ENCODE measurements at places on chromosomes 12 and 14. TPM values are rescaled to one million over a fixed set of nuclear protein-coding genes. Genes with fewer than 3 reads are reported as not detected.
A peak's percentile ranks its signal among the peaks of the same experiment; 100 is the strongest.

Gene MMP17
- total RNA-seq: 16.8 TPM

Gene CFAP54
- not detected for total RNA-seq

Gene FBXO34
- 18.0 TPM for total RNA-seq

Gene ASB2
- 58.6 TPM for total RNA-seq

GRCh38 chr12:118645219-118645618, 268.9 kb downstream of the SUDS3 start:
- no peak for DNase-seq

DNA sequence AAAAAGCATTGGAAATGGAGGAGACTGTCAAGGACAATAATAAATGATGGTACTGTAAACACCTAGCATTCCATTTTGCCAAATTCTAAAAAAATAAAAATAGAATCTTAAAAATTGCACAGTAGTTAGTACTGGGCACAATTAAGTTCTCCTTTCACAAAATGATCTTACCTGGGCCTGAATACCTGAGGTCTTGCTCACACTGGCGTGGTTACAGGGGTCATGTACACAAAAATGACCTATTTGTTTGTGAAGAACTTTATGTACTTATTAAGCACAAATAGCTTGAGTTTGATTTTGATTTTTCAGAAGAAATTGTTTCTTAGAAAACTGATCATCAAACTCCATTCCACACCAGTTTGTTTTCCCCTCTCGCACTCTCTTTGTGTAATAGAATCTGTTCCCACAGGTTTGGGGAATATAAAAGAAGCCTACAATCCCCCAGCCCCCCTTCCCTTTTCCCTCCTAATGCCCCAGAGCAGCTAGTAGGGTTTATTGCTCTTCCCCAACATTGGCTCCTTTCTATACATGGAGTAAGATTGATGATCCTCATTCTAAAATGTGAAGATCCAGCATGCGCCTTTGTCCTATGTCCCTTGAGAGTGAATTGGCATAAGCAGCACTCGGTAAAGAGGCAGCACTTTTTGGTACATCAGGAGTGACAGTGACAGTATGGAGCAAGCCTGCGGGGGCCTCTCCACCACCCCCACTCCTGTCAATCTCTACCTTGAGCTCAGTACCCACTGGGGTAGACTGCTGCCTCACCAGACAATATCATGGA, 204.3 kb downstream of the ASCL1 start:
- DNase-seq: no peak

DNA sequence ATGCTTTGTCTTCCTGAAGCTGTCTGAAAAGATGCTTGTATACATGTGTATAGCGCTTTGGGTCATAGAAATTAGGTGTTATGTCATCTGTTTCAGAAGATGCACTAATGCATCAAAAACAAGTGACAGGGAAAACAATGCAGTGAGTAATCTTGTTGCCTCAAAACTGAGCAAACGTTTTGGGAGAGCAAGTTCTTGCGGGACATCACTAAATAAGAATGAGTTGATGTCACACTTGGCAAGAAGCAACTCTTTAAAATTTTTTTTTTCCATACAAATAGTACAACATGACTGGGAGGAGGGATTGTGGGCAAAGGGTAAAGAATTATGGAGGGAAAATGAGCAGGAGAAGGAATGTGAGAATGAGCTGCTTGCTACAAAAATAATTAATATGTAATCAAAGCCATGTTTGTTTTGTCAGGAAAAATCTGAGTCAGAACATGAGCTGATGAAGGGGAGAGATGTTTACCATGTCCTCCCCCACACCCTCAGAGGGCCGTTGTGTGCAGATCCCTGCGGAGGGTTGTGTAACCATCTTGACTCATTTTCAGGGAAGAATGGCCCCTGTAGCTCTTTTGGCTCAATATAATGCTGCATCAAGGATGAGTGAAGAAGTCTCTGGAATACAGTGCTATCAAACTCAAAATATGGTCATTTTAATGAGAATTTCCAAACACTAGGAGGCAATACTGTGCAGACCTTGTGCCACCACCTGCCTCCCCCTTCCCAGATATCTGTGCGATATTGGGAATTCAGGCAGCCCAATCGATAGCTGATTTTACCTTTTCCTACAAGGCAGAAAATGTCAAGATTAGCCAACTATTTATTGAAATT, 41.4 kb downstream of the BORCS5 start:
- DNase-seq: peak; percentile 86

GRCh38 chr14:38208618-38209562, 1.2 kb downstream of the SSTR1 start:
- no peak for DNase-seq

GRCh38 chr12:23887055-23887835, 62.2 kb downstream of the SOX5 start:
- DNase-seq: no peak

GRCh38 chr12:15116086-15116485, 105.1 kb downstream of the RERG start:
- no peak for DNase-seq

GRCh38 chr12:102029141-102029540, 32.6 kb downstream of the WASHC3 start:
- no peak for DNase-seq

DNA sequence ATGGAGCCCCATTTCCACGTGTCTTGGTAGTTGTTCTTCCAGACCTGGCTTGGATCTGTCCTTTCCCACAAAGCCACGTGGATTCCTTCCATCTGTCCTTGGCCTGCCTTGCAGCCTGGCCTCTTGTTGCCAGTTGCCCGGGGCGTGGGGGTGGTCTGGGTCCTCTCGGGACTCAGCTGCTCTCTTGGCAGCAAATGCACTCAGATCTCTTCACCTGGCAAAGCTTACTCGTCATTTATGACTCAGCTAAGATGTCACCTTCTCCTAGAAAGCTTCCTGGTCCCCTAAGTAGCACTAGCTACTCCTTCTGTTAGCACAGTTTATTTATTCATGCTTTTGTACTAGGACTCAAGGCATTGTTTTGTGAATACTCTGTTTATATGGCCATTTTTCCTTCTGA, 13.6 kb downstream of the PLEKHG3 start:
- DNase-seq: peak; percentile 5

DNA sequence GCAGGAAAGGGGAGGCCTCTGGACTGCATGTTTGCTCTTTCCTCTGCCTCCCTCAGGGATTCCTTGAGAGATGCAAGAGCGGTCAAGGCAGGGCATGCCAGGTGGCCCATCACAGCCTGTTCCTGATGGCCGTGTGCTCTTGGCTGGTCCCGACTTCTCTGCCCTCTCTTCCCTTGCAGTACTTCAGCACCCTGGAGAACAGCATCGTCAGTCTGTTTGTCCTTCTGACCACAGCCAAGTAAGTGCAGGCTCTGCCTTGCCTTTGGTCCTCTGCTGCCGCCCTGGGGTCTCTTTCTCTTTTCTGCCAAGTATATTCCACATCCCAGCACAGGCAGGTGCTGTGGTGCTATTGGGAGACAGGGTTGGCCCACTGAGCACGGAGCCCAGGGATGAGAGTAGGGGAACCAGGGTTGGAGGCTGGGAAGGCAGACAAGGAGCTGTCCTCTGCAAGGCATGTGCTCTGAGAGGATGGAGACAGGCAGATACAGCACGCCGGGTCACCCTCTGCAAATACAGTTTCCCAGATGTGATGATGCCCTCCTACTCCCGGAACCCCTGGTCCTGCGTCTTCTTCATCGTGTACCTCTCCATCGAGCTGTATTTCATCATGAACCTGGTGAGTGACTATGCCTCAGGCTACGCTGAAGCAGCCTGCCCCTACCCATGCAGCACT, 51.9 kb downstream of the TPCN1 start:
- DNase-seq: no peak

DNA sequence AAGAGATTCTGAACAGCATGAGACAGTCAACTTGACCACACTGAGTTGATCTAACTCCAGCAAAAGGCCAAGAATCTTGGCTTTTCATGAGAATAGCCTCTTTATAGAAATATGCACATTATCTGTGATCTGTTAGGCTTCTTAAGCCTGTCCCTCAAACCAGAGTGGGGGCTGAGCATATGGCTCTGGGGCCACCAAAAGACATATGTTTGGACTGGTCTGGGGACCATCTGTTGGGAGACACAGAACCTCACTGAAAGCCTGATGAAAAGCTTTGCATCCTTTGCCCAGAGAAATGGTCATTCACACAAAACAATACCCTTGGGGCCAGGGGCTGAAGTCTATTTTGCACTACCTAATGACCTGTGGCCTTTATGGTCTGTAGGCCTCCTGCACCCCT, 165.3 kb upstream of the PRMT8 start:
- no peak for DNase-seq

DNA sequence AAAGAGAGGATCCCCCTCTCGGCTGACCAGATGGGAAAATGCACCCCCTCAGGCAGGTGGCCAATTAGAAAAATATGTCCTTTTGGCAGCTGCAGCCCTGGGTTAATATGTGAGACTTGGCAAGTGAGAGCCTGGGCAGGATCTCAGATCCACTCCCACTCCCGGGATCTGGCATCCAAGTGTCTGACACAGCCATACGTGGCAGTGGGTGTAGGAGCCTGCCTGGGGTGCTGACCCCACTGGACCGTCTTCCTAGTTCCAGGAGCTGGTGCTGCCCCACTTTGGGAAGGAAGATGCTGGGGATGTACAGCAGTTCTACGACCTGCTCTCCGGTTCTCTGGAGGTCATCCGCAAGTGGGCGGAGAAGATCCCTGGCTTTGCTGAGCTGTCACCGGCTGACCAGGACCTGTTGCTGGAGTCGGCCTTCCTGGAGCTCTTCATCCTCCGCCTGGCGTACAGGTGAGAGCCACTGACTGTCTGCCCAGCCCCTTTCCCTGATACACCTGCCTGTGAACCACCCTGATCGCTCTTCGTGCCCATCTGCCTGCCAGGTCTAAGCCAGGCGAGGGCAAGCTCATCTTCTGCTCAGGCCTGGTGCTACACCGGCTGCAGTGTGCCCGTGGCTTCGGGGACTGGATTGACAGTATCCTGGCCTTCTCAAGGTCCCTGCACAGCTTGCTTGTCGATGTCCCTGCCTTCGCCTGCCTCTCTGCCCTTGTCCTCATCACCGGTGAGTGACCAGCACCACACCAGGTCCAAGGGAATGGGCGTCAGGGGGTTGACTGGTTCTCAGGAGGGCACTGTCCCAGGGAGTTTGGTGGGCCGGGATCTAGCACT, 5.8 kb downstream of the NR4A1 start:
- DNase-seq: no peak

DNA sequence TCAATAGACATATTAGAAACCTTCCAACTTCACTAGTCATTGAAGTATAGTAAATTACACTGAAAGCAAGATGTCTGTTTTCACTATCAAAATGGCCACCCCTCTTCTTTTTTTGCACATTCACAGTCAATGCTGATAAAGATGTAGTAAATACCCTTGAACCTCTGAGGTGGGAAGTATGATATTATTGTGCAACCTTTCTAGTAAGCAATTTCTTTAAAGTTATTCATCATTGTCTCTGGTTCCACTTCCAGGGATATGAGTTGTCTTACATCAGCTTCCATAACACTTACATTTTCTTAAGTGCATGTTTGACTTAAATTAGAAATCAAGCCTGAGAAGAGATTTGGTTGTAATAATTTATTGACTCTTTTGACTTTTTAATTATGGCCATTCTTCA, 453.9 kb upstream of the MGAT4C start:
- DNase-seq: no peak

- DNase-seq: no peak
These were observed 7.4 kb upstream of the ALDH1L2 start for GRCh38 chr12:105091476-105092206.

DNA sequence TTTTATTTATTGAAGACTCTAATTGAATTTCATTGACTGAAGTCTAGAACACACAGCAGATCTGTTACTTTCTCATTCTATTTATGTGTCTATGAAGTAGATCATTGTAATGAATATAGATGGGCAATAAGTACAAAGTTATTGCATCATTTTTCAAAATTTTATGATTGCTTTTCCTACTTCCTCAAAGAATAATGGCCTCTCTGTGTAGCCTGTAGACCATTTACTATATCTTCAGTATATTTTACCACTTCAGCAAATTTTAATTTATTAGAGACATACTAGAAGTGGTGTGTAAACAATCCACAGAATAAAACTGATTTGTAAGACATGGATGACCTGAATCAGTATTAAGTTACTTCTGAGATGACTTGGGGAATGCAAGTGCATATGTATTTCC, 291.7 kb upstream of the FAR2 start:
- DNase-seq: no peak

DNA sequence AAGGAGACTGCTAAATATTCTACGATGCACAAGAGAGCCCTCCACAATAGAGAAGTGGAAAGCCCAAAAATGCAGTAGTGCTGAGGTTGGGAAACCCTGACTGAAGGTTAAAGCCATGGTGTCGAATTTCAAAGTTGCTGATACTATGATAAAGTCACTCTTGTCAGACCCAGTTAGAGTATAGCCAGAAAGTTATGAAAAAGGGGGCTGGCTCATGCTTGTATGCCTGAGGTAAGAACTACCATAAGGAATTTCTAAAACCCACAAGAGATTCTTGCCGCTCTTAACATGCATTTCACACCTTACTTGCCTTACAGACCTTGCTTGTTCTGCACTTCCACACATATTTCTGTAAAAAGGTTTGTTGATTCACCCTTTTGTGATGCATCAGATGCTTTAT, 184.6 kb downstream of the SLC6A15 start:
- no peak for DNase-seq

- no peak for DNase-seq
These were observed 159.8 kb downstream of the TGFB3 start for GRCh38 chr14:75821831-75822521.

All from ascending aorta (tissue), 2 donors.